Activated CD8-positive, alpha-beta T cell treated with anti-CD3 and anti-CD28 coated beads, Interleukin-2, amount 10 ng/mL, durations not matched to agents 7 days and 5 days (primary cell): ENCODE measurements at places on chromosomes 4 and X.

DNA sequence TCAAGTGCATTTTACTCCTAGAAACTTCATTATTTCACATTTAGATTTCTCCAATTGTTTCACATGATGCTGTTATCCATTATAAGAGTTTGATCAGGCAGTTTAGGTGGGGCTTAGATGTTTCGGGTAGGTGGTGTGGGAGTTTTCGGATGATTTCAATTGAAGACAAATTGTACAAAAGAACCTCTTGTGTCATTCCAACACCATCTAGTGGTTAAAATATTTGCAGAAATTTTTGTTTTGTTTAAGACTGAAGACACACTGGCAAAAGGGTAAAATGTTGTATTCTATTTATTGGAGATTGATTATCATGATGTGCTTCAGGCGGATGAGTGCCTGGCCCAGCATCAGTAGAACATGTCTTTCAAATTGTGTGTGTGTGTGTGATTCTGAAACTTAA lies 212.7 kb downstream of the SH3BGRL start:
- H3K27me3 ChIP-seq: no peaks in the 10 kb centered on the region
- no peak overlapping the region for H3K4me3 ChIP-seq
- H3K36me3 ChIP-seq: no peaks in the 10 kb centered on the region
- H3K4me1 ChIP-seq: no peaks in the 10 kb centered on the region
- H3K27ac ChIP-seq: no peak overlapping the region
- DNase-seq: no peak

DNA sequence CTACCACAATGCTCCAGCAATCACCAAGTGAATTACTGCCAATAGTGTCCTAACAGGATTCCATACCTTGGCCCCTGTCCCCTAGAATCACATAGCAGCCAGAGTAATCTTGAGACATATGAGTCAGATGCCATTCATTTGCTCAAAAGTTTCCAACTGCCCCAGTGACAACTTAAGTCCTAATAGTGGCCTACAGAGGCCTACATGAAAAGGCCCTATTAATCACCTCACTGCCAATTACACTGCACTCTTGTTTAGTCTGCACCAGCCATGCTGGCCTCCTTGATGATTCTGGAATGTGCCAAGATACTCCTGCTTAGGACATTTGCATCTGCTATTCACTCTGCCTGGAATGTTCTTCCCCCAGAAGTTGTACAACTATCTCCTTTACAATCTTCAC lies 130.7 kb downstream of the NR3C2 start:
- no peaks in the 10 kb centered on the region for H3K36me3 ChIP-seq
- no peak overlapping the region for H3K4me3 ChIP-seq
- no peaks in the 10 kb centered on the region for H3K4me1 ChIP-seq
- no peak for DNase-seq
- H3K27ac ChIP-seq: no peak overlapping the region

- no peak overlapping the region for H3K4me3 ChIP-seq
- H3K4me1 ChIP-seq: no peaks in the 10 kb centered on the region
- no peak overlapping the region for H3K27ac ChIP-seq
- DNase-seq: no peak
Measured at GRCh38 chrX:105745863-105746262, 76.5 kb upstream of the NRK start.

GRCh38 chr4:3518511-3518880 lies 13.7 kb downstream of the LRPAP1 start:
- H3K27ac ChIP-seq: no peak overlapping the region
- no peak for DNase-seq
- peaks cover 36% of the 10 kb centered on the region for H3K36me3 ChIP-seq
- H3K4me3 ChIP-seq: no peak overlapping the region
- no peaks in the 10 kb centered on the region for H3K4me1 ChIP-seq

- H3K4me1 ChIP-seq: no peaks in the 10 kb centered on the region
- H3K36me3 ChIP-seq: no peaks in the 10 kb centered on the region
- H3K27me3 ChIP-seq: no peaks in the 10 kb centered on the region
- DNase-seq: no peak
- H3K4me3 ChIP-seq: no peak overlapping the region
Measured at GRCh38 chrX:27968352-27968751, 12.9 kb downstream of the DCAF8L1 start.

DNA sequence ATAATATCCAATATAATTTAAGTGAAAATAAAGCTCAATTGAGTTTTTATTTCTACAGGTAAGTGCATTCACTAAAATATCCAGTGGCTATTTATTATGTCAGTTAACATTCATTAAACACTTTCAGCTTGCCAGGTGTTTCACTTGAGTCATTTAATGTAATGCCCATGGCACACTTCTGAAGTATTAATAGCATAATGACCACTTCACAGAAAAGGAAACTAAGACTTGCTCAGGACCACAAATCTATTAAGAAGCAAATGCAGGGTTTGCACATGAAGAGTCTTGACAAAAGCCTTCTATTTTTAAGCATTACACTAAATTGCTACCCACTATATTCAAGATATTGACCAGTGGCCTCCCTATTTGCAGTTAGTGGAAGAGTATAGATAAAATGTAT lies 612.7 kb downstream of the KCTD8 start:
- no peak overlapping the region for H3K27ac ChIP-seq
- H3K4me1 ChIP-seq: no peaks in the 10 kb centered on the region
- DNase-seq: no peak
- H3K4me3 ChIP-seq: no peak overlapping the region
- no peaks in the 10 kb centered on the region for H3K27me3 ChIP-seq
- no peaks in the 10 kb centered on the region for H3K36me3 ChIP-seq
